GM23248 (cell line): ENCODE measurements at places on chromosomes 12 and 14. TPM values are rescaled to one million over a fixed set of nuclear protein-coding genes. Genes with fewer than 3 reads are reported as not detected.
A peak's percentile ranks its signal among the peaks of the same experiment; 100 is the strongest.

The LMNTD1 gene
- polyA plus RNA-seq: 0.39 and 0.58 TPM in 2 replicates

The AQP2 gene
- polyA plus RNA-seq: not detected in 2 replicates

The LIN52 gene
- 8.7 and 8.8 TPM in 2 replicates for polyA plus RNA-seq

The MYH6 gene
- polyA plus RNA-seq: 0.80 TPM in 1 of 2 replicates, not detected in the other

The CSRP2 gene
- 80.5 and 82.8 TPM in 2 replicates for polyA plus RNA-seq

The MYF6 gene
- polyA plus RNA-seq: not detected in 2 replicates

The GALNT9 gene
- 0.33 TPM in 2 replicates for polyA plus RNA-seq

The IL26 gene
- polyA plus RNA-seq: not detected in 2 replicates

The KRT6A gene
- not detected in 2 replicates for polyA plus RNA-seq

The SELPLG gene
- 6.2 and 6.7 TPM in 2 replicates for polyA plus RNA-seq

The DTX1 gene
- polyA plus RNA-seq: not detected in 2 replicates

The DNAL1 gene
- 16.7 TPM in 2 replicates for polyA plus RNA-seq

- DNase-seq: peak; percentile 44
Measured at GRCh38 chr12:110934093-110934852, 13.9 kb upstream of the MYL2 start.

DNA sequence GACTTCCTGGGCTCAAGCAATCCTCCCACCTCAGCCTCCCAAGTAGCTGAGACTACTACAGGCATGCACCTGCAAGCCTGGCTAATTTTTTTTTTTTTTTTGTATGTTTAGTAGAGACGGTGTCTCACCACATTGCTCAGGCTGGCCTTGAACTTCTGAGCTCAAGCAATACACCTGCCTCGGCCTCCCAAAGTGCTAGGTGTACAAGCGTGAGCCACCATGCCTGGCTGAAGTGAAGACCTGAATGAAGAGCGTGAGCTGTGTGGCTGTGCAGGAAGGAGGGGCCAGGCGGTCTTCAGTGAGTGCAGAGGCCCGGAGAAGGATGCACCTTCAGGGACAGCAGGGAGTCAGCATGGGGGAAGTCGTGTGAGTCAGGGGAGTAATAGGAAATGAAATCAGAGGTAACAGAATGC lies 14.9 kb upstream of the NFKBIA start:
- peak; percentile 63 for DNase-seq

DNA sequence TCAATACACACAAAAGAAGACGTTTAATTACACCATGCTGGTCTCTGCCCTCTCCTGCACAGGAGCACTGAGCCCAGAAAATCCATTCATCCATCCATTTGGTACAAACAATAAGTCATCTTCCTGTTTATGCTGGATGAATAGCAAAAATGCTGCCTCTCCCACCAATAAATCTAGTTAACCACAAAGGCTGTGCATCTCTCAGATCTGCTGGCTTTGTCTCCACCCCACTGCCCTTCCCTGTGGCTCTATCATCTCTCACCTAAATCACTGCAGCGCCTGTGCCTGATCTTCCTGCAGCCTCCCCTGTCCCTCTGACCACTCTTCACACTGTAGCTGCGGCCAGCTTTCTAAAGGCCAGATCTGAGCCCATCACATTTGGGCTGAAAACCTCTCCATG lies 72.9 kb upstream of the DDX11 start:
- peak; percentile 41 for DNase-seq

- peak; percentile 70 for DNase-seq
Measured at GRCh38 chr14:52553002-52553670, 500 bp downstream of the GPR137C start.

- peak; percentile 64 for DNase-seq
Measured at GRCh38 chr12:56151672-56152131, 685 bp upstream of the MYL6B start.

GRCh38 chr12:92928962-92929915 lies at the start of gene EEA1:
TSS of gene EEA1 (minus strand) at chr12:92929295. CDS start at chr12:92929066, 229 bp downstream.
- DNase-seq: peak; percentile 99

- peak; percentile 88 for DNase-seq
Measured at GRCh38 chr12:27779920-27780611, at the start of the genes KLHL42 and MANSC4. TSS of gene KLHL42 (plus strand) at chr12:27780233. CDS start at chr12:27780331, 98 bp downstream. TSS of gene MANSC4 (minus strand) at chr12:27780236. CDS start at chr12:27771276, 8,960 bp downstream.

DNA sequence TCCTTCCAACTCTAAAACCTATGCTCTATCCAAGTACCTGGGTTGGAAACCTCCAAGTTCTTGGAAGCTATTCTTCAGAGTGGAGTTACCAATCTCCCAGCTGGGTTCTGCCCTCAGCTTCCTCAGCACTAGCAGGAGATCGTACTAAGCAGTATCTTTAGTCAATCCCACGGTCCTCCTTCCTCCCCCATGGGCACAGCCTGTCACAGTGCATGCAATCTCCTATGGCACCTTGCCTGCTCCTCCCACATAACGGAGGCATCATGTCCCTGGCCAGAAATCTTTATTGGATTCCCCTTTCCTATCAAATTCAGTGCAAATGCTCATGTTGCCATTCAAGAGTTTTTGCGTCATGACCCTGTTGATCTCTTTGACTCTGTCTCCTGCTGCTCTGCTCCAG lies 5.4 kb upstream of the LPAR5 start:
- peak; percentile 22 for DNase-seq

DNA sequence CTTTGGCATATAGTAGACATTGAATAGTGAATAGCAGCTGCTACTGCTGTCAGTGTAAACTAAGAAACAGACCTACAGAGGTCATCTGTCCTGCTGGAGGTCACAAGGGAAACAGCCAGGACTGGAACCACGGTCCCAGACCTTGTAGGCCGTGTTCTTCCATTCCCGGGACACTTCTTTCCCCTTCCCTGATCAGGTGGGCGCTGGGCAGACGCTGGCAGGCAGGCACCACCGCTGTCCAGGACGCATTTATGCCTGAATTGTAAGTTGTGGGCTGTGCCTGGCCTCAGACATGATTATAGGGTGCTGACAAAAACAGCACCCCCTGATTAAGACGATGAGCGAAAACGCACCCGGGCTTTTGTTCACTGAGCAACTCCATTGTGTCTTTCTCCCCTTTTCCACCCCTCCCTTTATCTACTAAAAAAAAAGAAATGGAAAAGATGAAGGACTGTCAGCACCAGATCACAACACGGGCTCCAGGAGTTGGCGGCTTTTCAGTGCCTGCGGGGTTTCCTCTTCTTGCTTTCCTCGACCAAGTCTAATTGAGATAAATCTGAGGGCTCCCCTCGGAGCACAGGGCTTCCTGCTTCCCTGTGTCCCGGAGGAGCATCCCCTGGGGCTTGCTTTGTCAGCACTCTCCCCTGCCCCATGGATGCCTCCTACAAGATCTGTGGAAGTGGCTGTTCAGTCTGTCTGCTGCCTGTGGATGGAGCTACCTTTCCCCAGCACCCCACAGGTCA lies 80.6 kb downstream of the TSPAN9 start:
- no peak for DNase-seq

DNA sequence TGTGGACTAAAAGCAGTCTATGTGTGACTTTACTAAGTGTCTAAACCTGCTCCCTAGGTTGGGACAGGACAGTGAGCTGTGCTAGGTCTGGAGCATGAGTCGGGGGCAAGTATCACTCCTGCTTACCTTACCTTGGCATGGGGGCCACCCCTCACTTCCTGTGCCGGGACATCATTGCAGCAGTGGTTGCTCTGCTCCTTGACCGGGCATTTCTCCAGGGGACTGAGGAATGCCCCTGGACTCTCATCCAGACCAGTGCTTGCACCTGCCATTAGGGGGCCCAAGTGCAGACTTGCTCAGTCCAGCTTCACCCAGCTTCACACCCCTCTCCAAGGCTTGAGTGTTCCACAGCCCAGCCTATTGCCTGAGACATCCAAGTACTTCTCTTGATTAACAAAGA lies 84.7 kb upstream of the NELL2 start:
- DNase-seq: no peak

- DNase-seq: no peak
Measured at GRCh38 chr12:110807640-110808039, 39.1 kb upstream of the CCDC63 start.

DNA sequence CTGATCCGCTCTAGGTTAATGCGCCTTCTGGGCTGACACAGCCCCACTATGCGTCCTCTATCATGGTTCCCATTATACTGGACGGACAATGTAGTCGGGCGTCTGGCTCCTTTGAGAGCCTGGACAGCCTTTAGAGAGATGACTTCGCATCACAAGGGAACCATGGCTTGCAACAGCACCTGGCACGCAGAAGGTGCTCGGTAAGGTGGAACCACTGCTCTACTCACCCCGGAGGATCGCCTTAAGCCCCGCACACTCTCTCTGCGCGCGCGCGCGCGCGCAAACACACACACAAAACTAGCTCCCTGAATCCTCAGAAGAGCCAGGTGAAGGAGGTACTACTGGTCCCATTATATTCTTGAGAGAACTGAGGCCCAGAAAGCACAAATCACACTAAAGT lies 7.1 kb downstream of the MAP3K12 start:
- DNase-seq: no peak

DNA sequence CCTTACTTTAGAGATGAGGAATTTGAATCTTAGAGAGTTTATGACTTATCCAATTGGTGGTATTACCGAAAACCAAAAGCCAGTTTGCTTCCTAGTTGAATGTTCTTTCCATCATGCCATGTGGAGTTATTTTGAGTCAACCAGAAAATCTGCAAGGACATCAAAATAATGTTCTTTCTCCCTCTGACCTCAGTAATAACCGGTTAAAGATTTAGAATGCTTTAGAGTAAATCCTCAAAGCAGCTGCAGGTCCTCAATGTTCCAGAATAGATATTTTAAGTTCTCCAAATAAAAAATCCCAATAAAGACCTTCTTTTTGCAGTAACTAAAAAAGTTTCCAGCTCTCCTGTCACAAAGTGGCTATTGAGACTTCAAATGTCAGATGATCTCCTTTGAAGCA lies 396.6 kb downstream of the ADAMTS20 start:
- DNase-seq: no peak

DNA sequence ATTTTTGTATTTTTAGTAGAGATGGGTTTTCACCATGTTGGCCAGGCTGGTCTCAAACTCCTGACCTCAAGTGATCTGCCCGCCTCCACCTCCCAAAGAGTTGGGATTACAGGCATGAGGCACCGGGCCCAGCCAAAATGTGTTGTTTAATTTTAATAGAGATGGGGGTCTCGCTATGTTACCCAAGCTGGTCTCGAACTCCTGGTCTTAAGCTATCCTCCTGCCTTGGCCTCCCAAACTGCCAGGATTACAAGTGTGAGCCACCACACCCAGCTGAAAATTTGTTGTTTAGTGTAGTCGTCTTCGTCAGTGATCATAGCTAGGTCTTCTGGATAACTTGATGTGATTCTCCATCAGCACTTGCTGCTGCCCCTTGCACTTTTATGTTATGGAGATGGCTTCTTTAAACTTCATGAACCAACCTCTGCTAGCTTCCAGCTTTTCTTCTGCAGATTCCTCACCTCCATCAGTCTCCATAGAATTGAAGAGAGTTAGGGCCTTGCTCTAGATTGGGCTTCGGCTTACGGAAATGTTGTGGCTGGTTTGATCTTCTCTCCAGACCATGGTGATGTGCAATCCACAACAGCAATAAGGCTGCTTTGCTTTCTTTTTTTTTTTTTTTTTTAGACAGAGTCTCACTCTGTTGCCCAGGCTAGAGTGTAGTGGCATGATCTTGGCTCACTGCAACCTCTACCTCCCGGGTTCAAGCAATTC lies 13.0 kb downstream of the ISCU start:
- no peak for DNase-seq

DNA sequence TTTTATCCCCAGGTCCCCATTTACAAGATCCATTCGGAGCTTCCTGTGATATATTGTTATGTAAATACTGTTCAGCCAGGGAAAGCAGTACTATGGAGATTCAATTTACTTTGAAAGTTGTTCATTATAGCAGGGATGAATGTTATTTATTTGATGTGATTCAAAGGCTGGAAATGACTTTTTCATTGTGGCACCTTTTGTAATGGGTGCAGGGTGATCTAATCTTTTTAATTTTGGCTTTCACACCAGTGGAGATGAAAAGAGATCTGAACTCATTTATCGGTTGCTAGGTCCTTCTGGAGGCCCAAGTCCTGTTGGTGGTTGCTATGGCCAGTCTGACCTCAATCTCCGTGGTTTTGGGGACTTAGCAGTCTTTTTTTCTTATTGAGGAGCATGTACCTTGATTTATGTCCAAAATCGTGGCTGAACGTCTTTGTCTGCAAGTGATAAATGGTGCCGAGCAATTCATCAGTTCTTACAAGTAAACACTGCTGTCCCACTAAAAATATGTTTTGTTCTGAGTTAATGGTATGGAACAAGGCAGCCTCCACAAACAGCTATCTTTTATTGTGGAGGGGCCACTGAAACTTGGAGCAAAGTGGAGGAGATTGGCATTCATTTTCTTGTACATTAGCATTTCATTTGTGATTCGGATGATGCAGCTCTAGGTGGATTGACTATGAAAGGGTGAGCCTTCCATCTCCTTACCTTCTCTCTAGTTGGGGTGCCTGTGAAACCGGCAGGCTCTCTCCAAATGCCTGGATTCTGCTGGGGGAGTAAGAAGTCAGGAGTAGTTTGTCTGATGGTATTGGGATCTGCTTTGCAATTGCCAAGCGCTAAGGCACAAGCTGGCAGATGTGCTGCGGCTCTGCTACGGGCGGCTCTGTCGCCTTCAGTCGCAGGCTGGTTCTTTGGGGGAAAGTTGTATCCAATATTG lies 2.0 kb downstream of the RMST start:
- DNase-seq: no peak

DNA sequence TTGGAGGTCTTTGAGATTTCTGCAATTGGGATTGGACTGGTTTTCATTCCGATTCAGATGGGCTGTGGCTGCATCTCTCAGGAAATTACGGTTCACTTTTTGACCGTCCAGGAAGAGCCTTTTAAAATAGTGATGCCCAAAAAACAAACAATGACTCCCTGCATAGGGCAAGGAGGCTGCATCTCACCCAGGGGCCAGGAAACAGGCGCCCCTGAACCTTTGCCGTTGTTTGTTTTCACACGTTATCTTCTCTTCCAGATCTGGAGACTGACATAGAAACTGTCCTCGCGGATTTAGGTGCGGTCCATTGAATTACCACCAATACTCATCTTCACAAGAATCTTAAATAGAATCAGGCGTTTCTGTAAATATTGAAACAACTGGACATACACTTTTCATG lies 66.0 kb downstream of the FLRT2 start:
- DNase-seq: no peak
